ENCODE measurements at places on chromosomes 12 and 14. TPM values are rescaled to one million over a fixed set of nuclear protein-coding genes. Genes with fewer than 3 reads are reported as not detected.

Gene TAS2R46
- total RNA-seq: 3.2 TPM

DNA sequence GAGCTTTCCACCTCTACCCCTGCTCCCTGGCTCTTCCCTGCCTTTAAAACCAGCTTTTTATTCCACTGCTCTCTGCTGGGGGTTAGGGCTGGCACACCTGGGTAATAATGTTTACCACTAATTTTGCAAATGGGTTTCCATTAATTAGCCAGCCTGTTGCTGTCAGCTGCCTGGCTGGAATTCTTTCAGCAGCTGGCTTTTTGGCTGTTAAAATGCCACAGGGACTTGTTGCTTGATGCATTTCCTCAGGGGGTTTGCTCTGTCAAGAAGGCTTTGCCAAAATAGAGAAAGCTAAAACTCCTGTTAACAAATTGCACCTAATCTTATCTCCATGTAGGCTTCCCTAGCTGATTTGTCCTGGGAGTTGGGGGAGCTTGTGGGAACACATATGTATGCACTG, 51.8 kb upstream of the PSMC1 start:
- DNase-seq: no peak

DNA sequence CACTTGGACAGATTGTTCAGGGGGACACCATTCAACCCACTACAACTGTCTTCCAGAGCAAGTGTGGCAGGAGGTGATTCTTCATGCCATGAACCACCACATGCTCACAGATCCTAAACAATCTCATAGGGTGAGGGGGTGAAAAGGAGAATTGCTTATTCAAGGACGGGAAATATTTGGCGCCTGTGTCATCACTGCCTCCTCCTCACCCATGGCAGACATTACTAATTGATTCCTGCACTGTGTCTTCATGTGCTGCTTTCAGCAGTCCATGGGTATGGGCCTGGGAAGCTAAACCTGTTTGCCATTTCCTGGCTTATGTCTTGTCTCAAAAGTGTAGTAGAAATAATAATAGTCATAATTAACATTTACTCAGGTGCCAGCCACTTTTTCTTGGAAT, 31.3 kb downstream of the MMAB start:
- no peak for DNase-seq

DNA sequence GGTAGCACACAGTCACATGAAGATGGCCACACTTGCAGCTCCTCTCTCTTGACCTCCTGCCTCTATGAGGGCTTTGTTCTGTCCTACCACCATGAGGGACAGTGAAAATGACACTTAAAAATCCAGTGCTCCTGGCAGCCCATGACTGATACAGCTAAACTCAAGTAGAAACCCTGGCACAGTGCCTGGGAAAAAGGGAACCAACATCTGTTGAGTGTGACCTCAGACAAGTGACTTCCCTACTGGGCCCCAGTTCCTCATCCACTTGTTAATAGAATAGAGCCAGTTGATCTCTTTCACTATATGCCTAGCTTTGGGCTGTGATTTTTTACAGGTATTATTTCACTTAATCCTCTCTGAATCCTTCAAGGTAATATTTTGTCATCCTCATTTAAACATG, 4.8 kb downstream of the GUCY2C start:
- DNase-seq: peak; percentile 55

- no peak for DNase-seq
These were observed 228.2 kb upstream of the PWP1 start for GRCh38 chr12:107457362-107457935.

- DNase-seq: no peak
These were observed 32.7 kb downstream of the VCPKMT start for GRCh38 chr14:50083467-50084337.

GRCh38 chr14:69715725-69716477, 51.0 kb upstream of the SRSF5 start:
- no peak for DNase-seq

DNA sequence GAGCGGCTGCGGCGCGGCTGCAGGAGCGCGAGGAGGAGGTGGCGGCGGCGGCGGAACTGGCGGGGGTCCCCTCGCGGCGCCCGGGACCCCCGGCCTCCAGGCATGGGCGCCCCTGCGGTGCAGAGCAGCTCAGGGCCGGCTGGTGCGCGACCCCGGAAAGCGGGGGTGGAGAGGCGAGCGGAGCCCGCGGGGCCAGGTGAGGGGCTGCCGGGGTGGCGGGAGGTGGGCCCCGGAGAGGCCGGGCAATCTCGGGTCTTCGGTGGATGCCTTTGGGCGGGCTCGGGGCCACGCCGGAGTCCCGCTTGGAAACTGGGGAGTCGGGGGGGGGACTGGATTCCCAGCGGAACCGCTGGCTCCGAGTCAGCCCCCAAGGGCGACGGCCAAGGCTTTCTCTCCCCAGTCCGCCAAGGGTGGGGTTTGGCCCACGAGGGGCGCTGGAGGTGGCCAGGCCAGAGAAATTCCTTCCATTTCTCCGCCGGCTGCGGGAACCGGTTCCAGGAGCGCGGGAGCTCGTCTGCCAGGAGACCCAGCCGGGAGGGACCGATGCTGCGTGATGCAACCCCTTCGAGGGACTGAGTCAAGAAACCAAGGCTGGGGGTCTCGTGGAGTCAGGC, 13.9 kb upstream of the NR4A1 start:
- DNase-seq: peak; percentile 64

DNA sequence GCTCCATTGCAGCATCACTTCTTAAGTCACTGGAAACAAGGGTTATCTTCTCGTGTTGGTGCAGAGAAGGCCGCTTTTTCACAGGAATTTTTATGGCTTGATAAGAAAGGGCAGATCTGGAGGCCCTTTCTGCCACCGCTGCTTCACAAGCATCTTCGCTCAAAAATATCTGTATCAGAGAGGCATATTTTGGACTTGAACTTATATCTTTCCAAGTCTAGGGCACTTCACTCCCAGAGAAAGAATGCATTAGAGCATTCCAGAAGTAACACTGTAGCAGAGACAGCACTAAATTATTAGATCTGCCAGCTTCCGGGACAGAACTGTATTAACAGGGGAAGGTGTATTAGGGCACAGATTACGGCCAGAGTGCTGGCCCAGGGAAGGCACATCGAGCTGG, 151.7 kb upstream of the AMIGO2 start:
- peak; percentile 55 for DNase-seq

GRCh38 chr12:22993609-22994315, 368.8 kb downstream of the ETNK1 start:
- DNase-seq: no peak

- DNase-seq: no peak
These were observed 8.5 kb upstream of the PLEKHH1 start for GRCh38 chr14:67524634-67524963.

DNA sequence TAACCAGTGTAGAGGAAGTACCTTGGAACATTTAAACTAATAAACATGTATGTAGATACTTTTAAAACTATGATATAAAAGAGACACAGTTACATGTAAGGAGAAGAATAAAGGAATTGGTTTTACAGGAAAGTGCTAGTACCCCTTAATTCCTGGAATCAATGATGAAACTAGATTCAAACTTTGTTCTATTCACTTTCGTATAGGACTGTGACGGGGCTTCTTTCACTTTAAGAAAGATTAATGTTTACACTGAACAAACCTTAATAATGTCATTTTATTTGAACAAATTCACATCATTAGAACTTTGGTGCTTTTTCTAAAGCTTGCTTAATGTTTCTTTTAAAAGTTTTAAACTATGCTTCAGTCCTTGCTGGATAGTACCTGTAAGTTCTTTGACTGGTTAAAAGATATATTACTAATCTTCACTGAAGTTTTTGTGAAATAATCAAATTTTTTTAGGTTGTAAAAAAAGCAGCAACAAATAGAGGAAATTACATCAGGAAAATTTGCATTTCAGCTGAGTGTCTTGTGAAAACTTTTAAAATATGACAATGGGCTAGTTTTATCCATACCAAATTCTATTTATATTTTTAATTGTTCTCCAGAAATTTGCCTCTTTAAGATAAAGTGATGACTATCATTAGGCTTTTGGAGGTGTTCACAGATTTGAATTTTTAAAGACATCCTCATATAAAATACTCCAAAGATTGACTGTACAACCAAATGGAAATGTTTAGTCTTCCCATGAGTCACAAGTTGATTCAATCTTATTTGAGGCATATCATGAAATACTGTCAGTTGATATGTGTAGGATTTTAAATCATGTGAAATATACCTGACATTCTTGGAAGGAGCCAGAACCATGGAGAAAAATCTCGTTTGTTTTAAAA, 36.2 kb downstream of the PAPOLA start:
- DNase-seq: no peak

- DNase-seq: peak; percentile 37
These were observed 5.2 kb upstream of the ATG14 start for GRCh38 chr14:55416866-55417265.

DNA sequence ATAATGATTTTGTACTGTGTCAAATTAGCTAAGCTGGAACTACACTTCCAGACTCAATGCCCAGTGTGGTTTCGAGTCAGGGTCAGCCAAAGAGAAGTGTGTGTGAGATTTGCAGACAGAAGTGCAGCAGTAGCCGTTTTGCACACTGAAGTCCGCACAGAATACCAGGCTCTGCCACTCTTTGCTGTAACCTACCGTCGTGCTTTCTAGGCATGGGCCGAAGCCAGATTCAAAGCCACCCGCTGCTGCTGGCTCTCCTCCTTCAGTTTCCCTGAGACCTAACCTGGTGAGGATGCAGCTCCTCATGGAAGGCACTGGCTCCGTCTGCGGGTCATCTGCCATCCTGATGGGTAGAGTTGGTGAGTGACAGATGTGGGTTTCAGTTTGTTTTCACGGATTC, 48.8 kb downstream of the LRTM2 start:
- DNase-seq: no peak
